ENCODE measurements at places on chromosomes 11 and 22.

GRCh38 chr11:111176603-111177002 is 68.9 kb upstream of the POU2AF2 start:
- no peak for DNase-seq
- H3K4me3 ChIP-seq = no peak overlapping the region
- no peak overlapping the region for H3K27ac ChIP-seq
- H3K36me3 ChIP-seq = no peaks in the 10 kb centered on the region
- H3K4me1 ChIP-seq = no peaks in the 10 kb centered on the region

DNA sequence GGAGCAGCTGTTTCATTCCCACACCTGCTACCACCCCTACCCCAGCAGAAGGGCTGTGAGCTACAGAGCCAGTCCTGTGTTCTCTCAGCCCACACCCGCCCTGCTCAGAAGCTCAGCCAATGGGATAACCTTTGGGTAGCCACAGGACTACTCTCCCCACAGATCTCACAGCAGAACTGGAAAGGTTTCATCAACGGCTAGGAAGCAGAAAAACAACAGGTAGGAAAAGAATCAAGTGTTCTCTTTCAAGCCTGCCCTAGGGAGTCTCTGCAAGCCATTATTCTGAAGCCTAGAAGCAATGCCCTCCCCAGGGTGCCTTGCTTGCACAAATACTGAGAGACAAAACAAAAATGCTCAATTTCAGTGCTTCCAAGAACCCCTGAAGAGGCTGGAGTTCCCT is 77.2 kb downstream of the TMPRSS5 start:
- H3K36me3 ChIP-seq = no peaks in the 10 kb centered on the region
- DNase-seq = no peak
- H3K27ac ChIP-seq = no peak overlapping the region
- H3K27me3 ChIP-seq = peaks cover 16% of the 10 kb centered on the region
- no peaks in the 10 kb centered on the region for H3K4me1 ChIP-seq

- no peak overlapping the region for H3K4me3 ChIP-seq
- no peak overlapping the region for H3K27ac ChIP-seq
- H3K4me1 ChIP-seq = peaks cover 22% of the 10 kb centered on the region
- no peak for DNase-seq
Observed at GRCh38 chr11:83039566-83039965, 32.1 kb downstream of the RAB30 start.

- no peak for DNase-seq
- no peak overlapping the region for H3K27ac ChIP-seq
- no peaks in the 10 kb centered on the region for H3K27me3 ChIP-seq
- peaks cover 35% of the 10 kb centered on the region for H3K36me3 ChIP-seq
- H3K4me3 ChIP-seq = no peak overlapping the region
- peaks cover 6% of the 10 kb centered on the region for H3K4me1 ChIP-seq
Observed at GRCh38 chr11:57403802-57404147, 13.3 kb upstream of the PRG2 start.

Data from MCF 10A (cell line).